ENCODE measurements at places on chromosomes 1 and 21.

DNA sequence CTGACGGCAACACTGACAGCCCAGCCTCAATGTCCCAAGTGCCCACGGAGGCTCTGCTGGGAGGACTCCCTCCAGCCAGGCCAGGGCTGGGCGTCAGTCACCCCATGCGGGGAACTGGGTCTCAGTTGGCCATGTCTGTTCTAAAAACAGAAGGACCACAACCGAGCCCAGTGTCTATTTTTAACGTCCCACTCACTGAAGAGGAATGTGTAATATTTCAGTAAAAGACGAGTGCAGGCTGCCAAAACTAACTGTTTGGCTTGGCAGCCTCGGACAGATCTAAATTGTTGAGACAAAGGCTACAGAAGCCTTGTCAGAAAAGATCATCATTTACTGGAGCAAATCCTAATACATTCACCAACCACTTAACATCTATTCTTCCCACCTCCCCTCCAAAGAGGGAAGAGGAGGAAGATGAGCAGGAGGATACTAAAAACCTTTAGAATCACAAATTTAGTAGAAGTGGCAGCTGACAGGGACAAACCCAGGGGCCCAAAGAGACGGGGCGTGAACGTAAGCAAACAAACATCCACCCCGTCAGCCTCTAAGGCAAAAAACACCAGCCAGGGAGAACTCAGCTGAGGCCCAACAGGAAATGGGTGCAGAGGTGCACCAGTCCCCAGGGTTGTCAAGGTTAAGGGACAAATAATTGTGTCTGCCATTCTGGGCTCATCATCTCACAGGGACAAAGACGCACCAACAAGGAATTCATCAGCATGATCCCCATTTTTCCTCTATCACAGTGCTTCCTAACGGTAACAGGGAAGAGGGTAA lies 18.7 kb downstream of the C1orf198 start:
- DNase-seq, result no peak

- no peak for DNase-seq
Observed at GRCh38 chr1:9126511-9126910, 2.4 kb downstream of the GPR157 start.

DNA sequence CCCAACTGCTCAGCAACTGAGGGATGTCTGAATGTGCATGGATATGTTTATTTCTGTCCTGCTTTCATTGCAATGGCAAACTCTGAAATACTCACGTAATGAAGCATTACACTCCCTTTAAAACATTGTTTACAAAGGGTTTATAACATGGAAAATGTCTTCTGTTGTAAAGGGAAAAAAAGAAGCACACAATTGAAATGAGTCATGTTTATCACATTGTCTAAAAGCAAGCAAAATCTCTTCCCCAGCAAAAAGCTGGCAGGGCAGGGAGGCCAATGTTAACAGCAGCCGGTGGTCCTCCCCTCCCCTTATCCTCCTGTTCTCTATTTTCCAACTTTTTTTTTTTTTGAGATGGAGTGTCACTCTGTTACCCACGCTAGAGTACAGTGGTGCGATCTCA lies 3.9 kb upstream of the EFNA1 start:
- no peak for DNase-seq

DNA sequence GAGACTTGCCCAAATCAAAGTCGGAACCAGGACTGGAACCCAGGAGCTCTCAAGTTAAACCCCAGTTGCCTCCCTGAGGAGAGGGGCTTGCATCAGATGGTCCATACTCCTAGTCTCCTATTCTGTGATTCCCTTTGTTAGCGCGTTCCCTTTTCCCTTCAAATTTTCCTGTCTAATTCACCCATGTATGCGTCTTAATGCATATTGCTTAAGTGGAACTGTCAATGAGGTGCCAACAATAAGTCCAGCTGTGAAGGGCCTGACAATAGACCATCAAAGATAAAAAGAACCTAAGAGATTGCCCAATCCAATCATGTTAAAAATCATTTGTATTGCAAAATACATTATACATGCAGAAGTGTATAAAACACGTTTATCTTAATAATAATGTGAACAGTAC lies 634 bp upstream of the SPATA6 start:
- DNase-seq, result no peak

DNA sequence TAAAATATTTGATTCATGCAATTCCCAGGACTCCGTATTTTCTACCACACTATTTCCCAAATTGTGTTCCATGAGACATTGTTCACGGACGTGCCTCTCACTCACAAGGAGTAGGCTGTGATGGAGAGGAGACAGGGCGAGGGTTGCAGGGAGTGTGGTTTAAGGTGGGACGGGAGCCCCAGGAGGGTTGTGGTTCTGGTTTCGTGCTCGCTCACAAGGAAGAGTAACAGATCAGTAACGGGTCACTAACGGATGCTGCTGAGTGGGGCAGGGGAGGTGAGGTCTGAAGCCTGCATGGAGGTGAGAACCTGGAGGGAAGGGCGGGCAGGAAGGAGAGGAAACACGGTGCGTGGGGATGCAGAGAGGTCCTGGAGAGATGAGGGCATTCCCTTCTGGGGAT lies 28.8 kb downstream of the TFF3 start:
- no peak for DNase-seq

DNA sequence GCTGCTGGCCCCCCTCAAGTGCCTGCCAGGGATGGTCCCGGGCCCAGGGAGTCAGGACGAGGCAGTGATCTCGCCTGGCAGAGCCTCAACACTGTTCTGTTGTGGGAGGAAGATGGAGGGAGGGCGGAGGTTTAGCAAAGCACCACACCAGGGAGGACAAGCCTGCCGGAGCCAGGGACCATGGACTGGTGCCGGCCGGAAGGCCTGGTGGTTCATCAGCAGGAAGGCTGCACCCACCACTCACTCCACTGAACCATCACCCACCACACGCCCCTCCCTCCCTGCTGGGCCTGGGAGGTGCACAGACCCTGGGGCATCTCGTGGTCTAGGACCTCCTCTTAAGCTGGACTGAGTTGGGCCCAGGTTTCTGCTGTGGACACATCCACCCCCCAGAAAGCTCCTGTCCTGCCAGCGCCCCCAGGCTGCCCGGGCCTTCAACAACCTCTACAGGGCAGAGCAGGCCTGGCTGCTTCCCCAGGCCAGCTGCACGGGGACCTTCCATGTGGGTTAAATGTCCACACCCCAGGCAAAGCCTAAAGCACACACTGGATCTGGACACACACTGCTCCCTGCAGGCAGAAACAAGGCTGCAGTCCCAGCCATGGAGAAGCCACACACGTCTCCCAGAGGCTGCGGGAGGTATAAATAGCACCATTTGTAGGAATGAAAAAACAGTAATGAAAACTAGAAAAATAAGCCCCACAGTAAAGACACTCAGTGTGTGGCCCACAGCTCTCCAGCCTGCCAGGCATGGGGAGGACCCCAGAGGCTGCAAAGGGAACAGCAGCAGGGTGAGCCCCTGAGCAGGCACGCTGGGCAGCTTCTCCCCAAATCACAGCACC lies 10.4 kb upstream of the TMEM240 start:
- DNase-seq, result no peak

DNA sequence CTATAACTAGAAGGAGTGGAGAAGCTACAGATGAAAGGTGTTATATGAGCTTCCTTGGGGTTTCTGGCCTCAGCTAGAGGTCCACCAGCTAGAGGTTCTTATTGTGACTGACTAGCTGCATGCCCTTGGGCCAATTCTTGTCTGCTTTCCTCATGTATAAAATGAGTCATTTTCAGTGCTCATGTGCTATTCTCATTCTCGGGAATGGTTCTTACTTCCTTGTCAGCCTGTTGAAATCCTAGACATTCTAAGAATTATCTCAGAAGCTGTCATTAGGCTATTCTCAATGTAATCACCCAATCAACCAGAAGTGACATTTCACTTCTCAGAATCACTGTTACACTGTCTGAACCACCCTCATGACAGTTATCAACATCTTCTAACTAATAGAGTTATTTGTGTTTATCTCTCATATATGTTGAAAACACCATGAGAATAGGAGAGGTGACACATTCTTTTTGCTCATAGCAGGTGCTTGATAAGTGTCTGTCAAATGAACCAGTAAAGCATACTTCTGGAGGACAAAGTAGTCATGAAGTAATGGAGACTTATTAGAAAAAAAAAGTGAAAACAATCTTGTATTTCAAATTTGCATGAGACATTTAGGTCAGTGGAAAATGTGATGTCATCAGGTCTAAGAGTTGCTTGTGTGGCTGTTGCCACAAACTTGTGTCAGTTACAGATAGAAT lies 122.8 kb upstream of the IVNS1ABP start:
- no peak for DNase-seq

DNA sequence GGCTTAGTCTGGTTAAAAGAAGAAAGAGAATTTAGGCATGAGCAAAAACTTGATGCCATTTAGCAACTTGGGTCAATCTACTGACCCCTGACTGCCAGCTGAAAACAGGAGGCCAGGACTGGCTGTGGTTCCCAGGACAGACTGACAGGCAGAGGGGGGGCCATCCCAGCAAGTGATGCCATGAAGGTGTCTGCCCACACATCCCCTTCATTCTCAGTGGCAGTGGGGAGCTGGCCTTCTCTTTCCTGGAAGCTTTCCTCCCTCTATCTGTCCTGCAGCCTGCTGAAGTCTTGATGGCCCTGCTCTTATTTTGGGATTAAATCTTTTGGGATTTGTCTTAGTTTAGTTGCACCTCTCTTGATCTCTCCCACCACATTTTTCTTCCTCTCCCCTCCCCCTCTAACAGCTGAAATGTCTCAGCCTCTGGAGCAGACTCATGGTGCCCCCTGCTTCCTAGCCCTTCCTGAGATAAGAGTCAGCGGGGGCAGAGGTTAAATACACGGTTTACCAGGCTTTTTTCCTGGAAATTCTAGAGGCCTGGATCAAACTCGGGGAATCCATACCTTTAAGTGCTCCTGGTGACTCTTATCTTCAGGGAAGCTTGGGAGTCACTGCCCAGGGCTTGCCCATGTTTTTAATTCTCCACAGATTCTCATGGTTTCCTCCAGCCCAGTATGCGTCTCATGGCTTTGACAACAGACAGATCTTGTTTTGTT lies 99.5 kb upstream of the TSPAN2 start:
- no peak for DNase-seq

- no peak for DNase-seq
Observed at GRCh38 chr1:198064181-198064580, 92.6 kb upstream of the NEK7 start.

DNA sequence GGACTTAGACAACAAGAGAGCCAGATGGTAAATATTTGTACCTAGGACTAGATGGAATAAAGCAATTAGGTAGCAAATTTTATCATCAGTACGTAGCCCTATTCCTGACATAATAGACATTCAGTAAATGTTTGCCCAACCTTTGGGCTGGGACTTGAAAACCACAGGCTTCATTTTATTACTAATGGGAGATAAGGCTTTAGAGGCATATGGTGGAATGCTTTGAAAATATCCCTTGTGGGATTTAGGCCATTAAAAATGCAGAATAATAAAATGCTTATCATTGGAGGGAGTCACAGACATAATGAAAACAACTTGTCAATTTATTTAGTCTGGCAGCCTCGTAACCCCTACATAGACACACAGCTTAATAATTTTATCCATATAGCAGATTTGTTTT lies 296.1 kb upstream of the SPAG17 start:
- no peak for DNase-seq

GRCh38 chr1:58524353-58524945 lies 22.1 kb downstream of the OMA1 start:
- no peak for DNase-seq

- no peak for DNase-seq
Observed at GRCh38 chr1:64505232-64505943, 35.5 kb downstream of the CACHD1 start.

DNA sequence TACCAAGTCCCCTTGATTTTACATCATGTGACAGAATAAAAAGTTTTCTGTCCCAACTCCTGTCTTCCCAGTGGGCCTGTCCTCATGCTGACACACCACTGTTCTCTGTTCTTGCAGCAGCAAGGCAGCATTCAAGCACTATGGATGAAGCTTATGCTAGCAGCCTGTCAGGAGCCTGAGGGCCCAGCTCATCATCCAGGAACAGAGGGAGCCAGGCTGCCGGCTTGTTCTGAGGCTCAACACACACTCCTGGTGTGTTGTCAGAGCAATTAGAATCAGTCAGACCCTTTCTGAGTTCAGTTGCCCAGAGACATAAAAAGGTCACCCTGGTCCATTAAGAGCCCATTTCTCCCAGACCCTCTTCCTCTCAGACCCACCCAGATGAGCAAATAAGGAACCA lies 282.9 kb downstream of the SEC16B start:
- DNase-seq, result no peak

- DNase-seq, result no peak
Observed at GRCh38 chr1:201361652-201362504, 15.6 kb downstream of the TNNT2 start.

DNA sequence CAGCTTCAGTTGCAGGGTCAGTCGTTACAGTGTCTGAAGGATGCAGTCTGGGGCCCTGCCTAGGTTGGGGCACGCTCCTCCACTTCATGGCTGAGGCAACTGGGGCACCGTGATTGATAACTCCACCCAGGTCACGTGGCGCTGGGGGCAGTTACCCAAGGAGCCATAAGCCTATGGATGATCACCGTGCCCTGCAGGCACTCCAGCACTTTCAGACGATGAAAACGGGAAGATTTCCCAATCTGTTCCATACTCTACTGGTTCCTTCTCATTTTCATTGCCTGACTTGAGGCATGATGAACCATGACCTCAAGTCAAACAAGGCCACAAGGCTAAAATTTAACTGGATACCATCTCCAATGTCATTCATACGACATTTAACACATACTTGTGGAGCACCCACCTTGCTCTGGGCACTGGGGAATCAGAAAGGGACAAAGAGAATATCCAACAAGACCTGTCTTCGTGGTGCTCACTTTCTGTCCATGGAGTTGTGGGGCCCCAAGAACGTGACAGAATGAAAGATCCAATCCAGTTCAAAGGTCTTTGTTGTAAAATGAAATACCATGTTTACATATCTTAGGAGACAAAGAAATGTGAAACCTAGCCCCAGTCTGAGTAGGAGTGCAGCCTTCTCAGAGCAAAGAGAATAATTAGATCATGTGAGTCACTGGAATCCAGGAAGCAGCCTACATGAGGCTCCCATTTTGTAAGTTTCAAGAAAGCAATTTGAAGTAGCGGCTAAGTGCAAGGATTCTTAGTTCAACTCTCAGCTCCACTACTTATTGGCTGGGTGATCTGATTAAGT lies 39.4 kb upstream of the SPOCD1 start:
- no peak for DNase-seq

DNA sequence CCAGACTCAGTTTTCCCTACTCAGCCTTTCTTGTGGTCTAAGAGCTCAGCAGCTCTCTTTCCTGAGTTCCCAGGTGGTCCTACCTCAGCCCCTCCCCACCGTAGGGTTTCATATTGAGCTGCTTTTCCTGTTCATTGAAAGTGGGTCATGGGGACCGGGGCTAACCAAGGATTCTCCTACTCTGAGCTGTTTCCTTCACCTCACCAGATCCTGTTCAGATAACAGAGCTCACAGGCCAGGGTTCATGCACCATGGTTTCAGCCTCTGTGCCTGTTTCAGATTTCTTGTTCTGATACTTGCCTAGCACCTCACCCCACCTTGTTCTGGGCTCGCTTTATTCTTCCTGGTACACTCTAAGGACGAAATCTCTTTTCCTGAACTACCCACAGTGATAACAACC lies 8.5 kb downstream of the UBQLN4 start:
- no peak for DNase-seq

- no peak for DNase-seq
Observed at GRCh38 chr21:42351626-42352440, 1.0 kb upstream of the TFF2 start.

Data from right renal pelvis (tissue), 4 donors.